A549 treated with CpdA at 1 μM for 4 hours (cell line): ENCODE measurements at places on chromosomes 3 and 15. TPM values are rescaled to one million over a fixed set of nuclear protein-coding genes. Genes with fewer than 3 reads are reported as not detected.

VWA5B2 gene
- total RNA-seq, result 0.34 to 0.93 TPM (median 0.38 TPM) in 5 replicates

ALDH1L1 gene
- total RNA-seq, result 0.11 to 0.64 TPM (median 0.23 TPM) in 5 replicates

FSTL1 gene
- 56.5 to 90.5 TPM (median 70.8 TPM) in 5 replicates for total RNA-seq

TRIM69 gene
- total RNA-seq, result 3.3 to 7.1 TPM (median 5.2 TPM) in 5 replicates
